GM18507 (cell line): ENCODE measurements at places on chromosomes 5 and 9.

- DNase-seq = no peak
Observed at GRCh38 chr9:37370968-37371563, 51.4 kb upstream of the GRHPR start.

DNA sequence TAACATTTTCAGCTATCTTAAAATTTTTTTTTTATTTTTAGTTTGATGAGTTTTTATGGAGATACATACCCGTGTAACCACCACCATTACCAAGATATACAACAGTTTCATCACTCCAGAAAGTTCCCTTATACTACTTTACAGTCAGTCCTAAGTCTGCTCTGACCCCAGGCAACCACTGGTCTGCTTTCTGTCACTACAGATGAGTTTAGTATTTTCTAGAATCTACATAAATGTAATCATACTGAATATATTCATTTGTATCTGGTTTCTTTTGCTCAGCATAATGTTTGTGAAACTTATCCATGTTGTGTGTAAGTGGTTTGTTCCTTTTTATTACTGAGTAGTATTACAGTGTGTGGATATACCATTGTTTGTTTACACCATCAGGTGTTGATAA lies 127.8 kb downstream of the GAS1 start:
- DNase-seq = no peak

- no peak for DNase-seq
Observed at GRCh38 chr9:111870774-111871498, 25.7 kb upstream of the UGCG start.

- DNase-seq = no peak
Observed at GRCh38 chr9:110432253-110432652, 94.6 kb upstream of the TXNDC8 start.

- DNase-seq = no peak
Observed at GRCh38 chr9:91820949-91821880, 128.8 kb downstream of the ROR2 start.

GRCh38 chr9:86944796-86945727 lies 2.2 kb downstream of the GAS1 start:
- no peak for DNase-seq
